ENCODE measurements at places on chromosomes 5 and 9.
A peak's percentile ranks its signal among the peaks of the same experiment; 100 is the strongest.

DNA sequence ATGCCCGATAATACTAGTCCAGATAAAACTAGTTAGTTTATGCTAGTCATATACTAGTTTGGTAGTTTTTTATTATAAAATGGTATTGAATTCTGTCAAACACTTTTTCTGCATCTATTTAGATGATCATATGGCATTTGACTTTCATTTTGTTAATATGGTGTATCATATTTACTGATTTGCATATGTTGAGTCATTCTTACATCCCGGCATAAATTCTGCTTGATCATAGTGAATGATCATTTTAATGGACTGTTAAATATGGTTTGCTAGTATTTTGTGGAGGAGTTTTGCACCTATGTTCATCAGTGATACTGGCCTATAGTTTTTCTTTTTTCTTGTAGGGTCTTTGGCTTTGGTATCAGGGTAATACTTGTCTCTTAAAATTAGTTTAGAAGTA, 365.6 kb downstream of the TAF11L14 start:
- DNase-seq, result no peak

DNA sequence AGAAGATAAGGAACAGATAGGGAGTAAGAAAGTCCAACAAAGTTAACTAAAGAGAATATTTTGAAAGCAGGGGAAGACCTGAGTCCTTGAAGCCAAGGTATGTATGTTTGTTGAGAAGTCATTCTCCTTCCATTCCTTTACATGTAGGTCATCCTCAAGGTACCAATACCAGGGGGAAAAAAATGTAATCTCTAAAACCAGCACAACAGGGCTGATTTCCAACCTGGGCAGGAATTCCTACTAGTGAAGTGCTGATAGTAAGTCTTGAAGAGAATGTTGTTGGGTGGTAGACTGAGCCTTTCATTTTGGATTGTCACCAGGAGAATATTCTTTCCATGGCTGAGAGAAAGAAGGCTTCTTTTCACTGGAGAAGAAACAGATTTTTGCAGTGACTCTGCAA, 117.1 kb upstream of the ZNF462 start:
- DNase-seq, result no peak

- no peak for DNase-seq
These were observed 19.6 kb downstream of the ANGPTL2 start for GRCh38 chr9:127102788-127103187.

DNA sequence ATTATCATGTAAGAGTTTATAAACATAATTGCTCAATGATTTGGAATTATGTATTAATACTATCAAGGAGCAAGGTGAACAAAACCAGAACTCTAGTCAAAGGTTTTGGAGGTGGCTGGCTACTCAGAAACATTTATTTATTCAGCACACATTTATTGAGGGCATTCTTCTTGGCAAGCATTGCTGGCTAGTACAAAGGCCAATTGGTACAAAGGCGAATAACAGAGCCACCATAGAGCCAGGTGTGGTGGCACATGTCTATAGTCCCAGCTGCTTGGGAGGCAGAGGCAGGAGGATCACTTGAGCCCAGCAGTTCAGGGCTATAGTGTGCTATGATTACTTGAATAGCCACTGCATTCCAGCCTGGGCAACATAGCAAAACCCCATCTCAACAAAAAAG, 242.1 kb downstream of the CWC27 start:
- DNase-seq, result no peak

DNA sequence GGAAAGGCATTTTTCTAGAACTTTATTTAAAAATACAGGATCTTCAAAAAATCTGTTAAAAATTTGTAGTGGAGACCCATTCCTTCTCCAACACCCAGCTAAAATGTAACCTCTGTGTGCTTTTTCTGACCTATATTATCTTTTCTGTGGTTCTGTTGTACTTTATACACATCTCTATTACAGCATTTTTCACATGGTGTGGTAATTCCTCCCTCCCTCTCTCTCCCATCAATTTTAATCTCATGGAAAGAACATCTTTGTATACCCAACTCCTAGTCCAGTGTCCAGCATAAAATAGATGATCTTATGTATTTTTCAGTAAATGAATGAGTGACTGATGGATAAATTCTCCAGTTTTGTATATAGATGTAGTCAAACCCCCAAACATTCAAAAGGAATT, 183.4 kb upstream of the KLF9 start:
- no peak for DNase-seq

GRCh38 chr9:121537283-121537682, 37.6 kb upstream of the GGTA1 start:
- DNase-seq, result no peak

DNA sequence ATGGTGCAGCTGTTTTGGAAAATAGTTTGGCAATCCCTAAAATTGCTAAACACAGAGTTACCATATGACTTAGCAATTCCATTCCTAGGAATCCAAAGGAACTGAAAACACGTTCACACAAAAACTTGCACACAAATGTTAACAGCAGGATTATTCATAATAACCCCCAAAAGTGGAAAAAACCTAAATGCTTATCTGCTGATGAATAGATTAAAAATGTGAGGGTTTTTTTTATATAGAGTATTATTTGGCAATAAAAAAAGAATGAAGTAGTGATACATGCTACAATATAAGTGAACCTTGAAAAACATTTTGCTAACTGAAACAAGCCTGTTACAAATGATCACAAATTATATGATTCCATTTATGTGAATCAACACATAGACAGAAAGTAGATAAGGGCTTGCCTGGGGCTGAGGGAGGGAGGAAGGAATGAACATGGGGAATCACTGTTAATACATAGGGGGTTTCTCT, 45.1 kb upstream of the TRIO start:
- DNase-seq, result no peak

GRCh38 chr5:128483738-128484137, 54.3 kb downstream of the FBN2 start:
- DNase-seq, result no peak

- DNase-seq, result no peak
These were observed 73.4 kb downstream of the HABP4 start for GRCh38 chr9:96523374-96523773.

DNA sequence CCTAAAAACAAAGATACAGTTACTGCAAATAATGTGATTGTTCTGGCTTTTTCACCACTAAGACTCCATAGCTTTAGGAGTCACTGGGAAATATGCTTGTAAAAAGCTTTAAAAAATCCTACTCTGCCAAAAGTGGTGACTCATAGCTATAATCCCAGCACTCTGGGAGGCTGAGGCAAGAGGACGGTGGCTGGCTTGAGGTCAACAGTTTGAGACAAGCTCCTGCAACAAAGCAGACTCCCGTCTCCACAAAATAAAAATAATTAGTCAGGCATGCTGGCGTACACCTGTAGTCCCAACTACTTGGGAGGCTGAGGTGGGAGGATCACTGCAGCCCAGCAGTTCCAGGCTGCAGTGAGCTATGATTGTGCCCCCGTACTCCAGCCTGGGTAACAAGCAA, 406.4 kb downstream of the HTR1A start:
- DNase-seq, result no peak

DNA sequence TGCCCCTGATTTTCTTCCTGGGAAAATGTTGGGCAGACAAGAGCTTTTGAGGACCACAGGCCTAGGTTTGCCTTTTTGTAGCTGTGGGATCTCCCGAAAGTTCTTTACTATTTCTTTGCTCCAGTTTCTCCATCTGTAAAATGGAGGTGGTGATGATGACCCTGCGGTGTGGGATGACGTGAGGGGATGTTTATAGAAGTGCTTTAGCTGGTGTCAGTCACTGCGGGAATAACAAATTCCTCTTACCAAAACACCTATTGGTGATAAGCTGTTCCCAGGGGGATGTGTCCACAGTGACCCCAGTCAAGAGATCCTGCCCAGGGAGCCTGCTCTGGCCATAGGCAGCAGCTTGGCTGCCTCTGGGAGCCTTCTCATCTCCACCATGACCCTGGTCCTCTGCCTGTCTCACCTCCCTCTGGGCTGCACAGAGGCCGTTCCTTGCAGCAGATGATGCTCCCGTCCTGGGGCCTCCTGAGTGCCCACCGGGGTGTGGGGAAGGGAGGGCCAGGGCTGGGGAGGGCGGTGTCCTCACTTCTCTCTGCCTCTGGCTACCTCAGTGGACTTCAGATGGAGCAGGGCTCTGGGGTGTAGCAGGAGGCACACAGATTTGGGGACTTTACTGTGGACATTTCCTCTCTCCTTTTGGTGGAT, 77.2 kb downstream of the COL15A1 start:
- no peak for DNase-seq

- DNase-seq, result no peak
These were observed 129.2 kb downstream of the MYO10 start for GRCh38 chr5:16806711-16807546.

GRCh38 chr5:173317091-173317730, 11.0 kb downstream of the STC2 start:
- no peak for DNase-seq

GRCh38 chr5:107486489-107486888, 184.2 kb downstream of the EFNA5 start:
- peak; percentile 34 for DNase-seq

DNA sequence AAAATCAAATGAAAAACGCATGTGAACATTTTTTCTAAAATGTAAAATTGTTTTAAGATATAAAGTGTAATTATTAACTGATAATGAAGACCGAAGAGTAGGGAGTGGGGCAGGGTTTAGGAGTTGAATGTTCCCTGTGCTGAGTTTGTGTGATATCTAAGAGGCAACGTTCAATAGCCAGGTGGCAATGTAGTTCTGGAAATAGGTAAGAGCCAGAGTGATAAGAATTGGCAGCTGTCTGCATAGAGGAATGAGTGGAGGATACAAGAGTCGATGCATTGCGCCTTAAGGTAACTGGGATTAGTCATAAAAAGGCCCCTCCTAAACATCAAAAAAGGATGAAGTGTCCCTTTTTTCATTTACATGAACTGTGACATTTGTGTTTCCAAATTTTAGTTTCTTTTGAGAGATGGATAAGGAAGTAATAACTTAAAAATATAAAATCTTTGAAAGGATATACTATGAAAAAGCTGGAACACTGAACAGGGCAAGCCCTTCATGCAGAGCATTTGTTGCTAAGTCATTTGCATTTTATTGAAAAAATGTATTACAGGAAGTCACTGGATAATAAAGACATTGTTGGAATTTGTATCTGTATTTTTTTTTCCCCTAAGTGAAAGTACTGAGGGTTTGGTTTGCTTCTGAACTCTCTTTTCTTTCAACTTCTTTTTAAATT, 659.3 kb downstream of the ACTL7B start:
- DNase-seq, result no peak

- no peak for DNase-seq
These were observed 19.3 kb upstream of the WNT8A start for GRCh38 chr5:138064526-138064925.

GRCh38 chr5:8410618-8411017, 541.7 kb downstream of the MTRR start:
- no peak for DNase-seq

- no peak for DNase-seq
These were observed 46.2 kb upstream of the FBXW11 start for GRCh38 chr5:172052450-172053236.

- DNase-seq, result no peak
These were observed 965 bp downstream of the GLIPR2 start for GRCh38 chr9:36137392-36138004.

DNA sequence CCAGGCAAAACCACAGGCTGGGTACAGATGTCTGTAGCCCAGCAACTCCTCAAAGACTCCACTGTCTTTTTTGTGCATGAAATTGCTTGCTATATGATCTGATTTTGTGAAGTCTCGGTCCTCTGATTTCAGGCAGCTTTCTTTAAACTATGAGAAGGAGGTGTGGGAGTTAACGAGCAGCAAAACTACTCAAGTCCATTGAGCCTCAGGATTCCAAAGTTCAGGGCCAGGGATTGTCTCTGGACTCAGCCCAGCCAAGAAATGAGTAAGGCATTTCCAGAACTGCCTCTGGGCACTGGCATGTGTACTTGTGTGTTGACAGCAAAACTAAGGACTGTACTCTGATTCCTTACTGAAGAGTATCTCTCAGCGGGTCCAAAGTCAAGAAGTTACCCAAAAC, 53.4 kb upstream of the GLIS3 start:
- DNase-seq, result no peak

DNA sequence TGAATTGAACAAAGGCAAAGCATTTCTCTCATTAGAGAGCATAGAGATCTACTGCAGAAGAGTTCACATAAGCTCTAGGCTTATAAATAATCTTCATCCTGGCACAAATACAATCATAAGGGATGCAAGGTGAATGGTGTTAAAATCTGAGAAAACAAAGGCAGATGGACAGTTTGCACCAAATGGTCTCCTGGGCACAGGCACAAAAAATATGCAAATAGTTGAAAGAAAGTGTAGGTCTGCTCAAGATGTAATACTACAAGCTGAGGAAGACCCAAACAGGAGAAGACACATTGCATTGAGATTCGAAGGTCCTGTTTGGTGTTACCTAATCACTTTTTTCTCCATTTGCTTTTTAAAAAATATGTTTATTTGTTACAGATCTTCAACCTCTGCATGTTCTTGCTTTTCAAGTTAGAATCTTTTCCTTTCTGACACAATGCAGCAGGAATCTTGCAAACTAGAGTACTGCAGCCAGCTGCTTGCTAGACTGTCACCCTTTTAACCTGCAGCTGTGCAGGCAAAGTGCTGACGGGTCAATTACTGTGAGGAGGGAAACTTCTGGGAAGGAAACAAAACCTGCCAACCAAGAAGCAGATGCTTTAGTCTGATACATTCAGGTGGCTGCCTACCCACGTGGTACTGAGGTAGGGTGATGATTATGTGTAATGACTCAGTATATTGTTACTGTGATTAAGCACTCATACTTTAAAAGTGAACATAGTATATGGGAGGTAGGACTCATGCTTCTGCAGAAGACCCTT, 1048.6 kb upstream of the SEMA6A start:
- DNase-seq, result no peak

- DNase-seq, result no peak
These were observed 280.3 kb downstream of the GADD45G start for GRCh38 chr9:89885156-89885555.

All from stimulated activated CD8-positive, alpha-beta memory T cell treated with anti-CD3 and anti-CD28 coated beads, Interleukin-7, amount 100 ng/mL, for 4 hours (primary cell).